ENCODE measurements at places on chromosomes 11 and 22.
A peak's percentile ranks its signal among the peaks of the same experiment; 100 is the strongest.

DNA sequence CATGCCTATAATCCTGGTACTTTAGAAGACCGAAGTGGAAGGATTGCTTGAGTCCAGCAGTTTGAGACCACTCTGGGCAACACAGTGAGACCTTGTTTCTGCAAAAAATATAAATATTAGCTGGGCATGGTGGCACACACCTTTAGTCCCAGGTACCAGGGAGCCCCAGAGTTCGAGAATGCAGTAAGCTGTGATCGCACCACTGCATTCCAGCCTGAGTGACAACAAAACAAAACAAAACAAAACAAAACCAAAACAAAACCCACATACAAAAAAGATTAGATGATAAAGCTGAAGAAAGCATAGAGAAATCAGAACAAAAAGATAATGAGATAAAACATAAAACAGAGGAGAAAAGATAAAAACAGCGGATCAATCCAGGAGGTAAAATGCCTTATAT is 62.1 kb downstream of the TCF20 start:
- DNase-seq: no peak

- no peak for DNase-seq
Measured at GRCh38 chr22:46531581-46532175, 5.7 kb downstream of the CELSR1 start.

DNA sequence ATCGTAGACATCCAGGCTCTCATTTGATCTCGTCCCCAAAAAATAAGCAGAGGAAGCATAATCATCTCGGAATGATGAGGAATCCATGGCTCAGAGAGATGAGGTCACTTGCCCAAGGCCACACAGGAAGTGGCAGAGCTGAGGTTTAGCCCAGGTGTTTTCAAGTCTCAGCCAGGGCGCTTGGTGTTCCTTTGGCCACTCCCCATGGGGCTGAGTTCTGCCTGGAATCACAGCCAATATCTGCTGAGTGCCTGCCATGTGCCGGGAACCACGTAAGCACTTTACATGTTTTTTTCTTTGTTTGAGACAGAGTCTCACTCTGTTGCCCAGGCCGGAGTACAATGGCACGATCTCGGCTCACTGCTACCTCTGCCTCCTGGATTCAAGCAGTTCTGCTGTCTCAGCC is 29.5 kb upstream of the MYH9 start:
- DNase-seq: no peak

- DNase-seq: no peak
Measured at GRCh38 chr11:34633990-34634693, 13.2 kb downstream of the EHF start.

DNA sequence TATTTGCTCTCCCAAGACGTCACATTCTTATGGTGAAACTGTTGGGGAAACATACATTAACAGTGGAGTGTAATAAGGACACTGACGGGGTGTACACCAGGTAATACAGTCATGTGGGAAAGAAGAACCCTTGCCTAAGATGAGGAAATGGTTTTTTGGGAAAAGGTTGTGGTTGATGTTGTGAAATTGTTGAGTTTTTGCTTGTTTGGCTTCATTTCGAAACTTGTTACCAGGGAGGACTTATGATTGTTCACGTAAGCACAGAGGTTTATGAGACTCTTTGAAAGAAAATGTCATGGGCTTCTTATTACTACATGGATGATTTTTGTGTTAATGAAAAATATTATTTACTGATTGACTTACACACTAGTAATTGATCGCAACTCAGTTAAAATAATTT is 16.8 kb downstream of the ANO3 start:
- no peak for DNase-seq

DNA sequence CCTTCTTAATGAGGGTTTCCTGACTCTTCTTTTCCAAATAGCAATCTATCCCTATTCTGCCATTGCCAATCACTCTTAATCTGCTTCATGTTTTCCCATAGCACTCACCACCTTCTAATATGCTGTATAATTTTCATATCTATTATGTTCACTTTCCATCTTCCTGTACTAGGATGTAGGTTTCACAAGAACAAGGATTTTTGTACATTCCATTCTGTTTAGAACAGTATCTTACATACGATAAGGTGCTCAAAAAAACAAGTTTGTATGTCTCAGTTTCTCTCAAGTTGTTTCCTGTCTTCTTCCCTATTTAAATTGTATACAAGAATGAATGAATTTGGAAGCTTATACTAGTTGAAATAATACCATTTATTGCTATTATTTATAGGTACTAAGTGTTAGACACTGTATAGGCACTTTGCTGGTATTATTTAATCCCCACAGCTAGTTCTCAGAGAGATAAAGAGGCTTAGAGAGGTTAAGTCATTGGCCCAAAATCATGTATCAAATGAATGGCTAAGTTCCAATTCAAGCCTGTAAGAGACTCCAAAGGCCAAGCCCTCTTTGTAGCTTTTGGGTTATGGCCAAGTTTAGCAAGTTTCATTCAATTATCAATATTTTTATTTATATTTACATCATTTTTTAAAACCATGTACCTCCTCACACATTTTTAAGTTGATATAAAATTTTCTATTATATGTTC is 134.7 kb downstream of the PAX6 start:
- no peak for DNase-seq

DNA sequence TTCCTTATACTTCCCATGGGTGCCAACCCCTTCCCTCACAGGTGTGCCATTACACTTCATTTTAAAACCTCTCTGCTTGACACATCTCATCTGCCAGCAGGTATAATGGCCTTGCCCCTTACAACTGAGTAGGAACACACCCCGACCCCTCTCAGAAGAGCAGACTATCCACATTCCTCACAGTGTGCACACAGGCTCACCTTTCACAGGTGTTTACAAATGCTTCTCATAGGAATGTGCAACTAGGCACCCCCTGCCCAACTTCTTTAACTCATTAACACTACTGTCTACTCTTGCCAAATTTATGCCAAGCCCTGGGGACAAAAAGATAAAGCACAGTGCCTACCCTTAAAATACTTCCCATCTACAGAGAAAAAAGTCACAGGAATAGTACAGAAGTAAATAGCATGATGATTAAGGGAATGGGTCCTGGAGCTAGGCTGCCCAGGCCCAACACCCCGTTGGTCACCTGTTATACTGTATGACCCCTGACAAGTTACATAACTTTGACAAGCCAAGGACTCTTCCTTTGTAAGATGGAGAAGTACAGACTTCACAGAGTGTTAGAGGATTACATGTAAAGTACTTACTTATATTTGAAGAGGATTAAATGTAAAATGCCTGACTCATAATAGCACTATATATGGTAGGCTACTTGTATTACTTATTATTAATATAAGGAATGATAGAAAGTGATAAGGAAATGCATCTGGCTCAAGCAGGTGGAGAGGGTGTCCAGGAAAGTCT is 15.2 kb downstream of the TRIM3 start:
- DNase-seq: no peak

DNA sequence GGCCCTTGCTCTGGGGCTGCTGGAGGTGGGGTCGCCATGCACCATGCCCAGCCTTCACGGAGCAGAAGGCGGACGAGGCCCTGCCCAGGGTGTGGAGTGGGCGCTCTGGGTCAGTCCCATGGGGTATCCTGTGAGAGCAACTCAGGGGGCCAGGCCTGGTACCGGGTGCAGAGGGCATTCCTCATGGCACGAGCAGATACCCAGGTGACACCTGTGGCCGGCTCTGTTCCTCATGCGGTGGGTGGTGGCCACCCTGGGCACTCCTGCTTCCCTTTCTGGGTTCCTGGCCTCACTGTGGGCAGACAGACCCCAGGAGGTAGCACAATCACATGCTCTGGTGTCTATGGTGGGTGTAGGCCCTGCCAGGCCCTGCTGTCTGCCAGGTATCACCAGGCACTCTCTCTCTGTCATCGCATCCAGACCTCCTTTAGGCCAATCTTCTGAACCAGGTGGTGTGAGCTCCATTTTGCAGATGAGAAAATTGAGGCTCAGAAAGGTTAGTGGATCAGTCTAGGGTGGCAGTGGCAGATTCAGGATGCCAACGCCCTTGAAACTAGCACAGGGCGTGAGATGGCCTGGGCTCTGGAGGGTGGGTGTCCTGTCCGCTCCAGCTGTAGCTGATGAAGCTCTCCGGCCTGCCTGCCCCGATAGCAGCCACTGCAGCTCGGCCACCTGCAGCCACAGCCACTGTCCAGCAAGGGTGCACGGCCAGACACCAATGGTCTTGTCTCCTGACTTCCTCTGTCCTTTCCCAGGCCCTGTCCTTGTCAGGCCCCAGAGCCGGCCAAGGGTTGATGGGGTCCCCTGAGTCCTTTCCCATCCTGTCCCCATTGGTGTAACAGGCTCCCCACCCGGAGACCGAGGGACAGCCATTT is 15.1 kb downstream of the DGKZ start:
- DNase-seq: no peak

DNA sequence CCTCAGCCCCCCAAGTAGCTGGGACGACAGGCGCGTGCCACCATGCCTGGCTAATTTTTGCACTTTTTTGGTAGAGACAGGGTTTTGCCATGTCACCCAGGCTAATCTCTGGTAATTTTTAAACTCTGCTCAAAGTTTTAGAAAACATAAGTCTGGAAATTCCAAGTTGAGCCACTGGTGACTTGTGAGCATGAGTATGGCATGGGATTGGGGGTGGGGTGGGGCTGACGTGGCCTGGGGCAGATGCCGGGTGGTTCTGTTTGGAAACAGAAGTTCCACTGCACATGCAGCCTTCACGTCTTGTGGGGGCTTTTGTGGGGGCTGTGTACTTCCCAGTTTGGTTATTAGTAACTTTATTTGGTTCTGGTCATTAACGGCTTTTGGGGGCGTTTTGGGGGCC is 67.3 kb downstream of the PTPRJ start:
- DNase-seq: no peak

DNA sequence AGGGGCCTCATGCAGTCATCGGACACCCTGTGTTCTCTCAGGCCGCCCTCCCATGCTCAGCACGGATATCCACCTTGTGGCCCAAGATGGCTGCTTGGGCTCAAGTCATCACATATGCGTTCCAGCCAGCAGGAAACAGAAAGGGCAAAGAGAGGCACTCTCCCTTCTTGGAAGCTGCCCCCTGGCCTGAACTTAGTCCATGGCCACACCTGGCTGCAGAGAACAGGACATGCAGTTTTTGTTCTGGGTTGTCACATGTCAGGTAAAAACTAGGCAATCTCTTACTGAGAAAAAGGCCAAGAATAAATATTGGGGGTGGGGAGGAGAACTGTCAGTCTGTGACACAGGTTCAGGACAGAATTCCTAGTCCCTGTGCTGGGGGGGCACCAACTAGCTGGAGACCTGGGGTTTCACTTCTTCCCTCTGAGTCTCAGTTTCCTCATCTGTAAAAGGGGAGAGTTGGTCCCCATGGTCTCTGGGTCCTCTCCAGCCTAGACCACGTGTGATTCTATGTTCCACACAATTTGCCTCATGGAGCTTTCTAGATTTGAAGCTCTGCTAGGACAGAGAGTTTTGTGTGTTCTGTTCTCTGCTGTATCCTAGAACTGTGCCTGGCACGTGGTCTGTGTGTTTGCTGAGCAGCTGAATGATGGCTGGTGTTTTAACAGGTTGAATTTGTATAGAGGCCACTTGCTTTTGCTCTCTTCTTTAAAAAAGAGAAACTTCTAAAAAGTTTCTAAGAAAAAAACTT is 107.2 kb upstream of the ANO1 start:
- no peak for DNase-seq

DNA sequence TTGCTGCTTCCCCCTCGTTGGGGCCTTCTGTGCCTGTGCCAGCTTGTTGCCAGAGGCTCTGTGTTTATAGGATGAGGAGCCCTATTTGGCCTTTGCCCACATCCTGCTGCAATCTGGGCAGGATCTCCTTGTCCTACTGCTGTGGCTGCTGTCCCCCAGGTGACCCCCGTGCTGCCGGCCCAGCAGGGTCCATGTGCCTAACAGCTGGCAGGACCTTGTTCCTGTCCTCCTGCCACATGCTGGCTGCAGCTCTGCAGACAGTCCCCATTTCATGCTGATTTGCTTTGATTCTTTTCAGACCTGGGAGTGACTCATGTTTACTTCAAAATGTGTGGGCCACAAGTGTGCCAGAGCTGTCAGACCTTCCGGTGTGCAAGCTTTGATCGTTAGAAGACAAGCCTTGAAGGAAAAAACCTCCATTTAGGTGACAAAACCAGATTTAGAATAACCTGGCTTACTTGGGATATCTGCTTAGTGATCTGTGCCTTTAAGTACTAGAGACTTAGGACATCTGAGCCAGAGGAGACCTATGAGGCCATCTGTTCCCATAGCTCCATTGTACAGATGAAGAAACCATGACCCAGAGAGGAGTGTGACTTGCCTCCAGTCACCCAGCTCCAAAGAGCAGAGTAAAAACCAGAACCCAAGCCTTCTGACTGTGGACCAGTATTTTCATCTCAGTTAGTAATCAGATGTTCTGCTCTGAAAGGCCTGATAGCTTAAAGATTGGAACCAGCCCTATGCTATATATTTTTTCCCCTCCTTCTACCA is 11.1 kb downstream of the NAV2 start:
- peak; percentile 62 for DNase-seq
